ENCODE measurements at places on chromosomes 11 and 22.

DNA sequence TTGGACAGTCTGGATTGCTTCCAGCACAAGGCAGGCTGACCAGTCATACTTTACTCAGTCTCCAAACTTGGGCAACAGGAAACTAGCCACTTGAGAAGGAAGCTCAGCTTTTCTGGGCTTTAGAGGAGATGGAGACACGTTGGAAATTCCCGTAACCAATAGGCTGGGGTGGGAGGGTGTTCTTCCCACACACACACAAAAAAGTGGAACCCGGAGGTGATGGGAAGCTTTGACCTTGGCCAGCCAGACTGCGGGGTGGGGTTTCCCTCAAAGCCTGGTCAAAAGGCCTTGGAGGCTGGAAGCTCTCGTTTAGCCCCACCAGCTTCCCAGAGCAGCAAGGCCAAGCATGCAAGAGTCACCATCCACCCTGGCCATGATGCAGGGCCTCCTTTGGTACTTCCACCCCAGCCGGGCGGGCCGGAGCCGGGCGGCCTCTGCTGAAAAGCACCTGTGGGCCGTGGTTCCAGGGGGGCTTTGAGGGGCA lies 126.2 kb downstream of the BCR start:
- no peak for DNase-seq

- no peak for DNase-seq
Observed at GRCh38 chr22:35456757-35457156, 56.8 kb downstream of the MCM5 start.

GRCh38 chr11:114472661-114473060 lies 33.4 kb downstream of the REXO2 start:
- DNase-seq = no peak

GRCh38 chr11:17257196-17257595 lies 19.3 kb upstream of the NUCB2 start:
- no peak for DNase-seq

GRCh38 chr11:60935676-60936442 lies 11.6 kb downstream of the TMEM132A start:
- DNase-seq = no peak

DNA sequence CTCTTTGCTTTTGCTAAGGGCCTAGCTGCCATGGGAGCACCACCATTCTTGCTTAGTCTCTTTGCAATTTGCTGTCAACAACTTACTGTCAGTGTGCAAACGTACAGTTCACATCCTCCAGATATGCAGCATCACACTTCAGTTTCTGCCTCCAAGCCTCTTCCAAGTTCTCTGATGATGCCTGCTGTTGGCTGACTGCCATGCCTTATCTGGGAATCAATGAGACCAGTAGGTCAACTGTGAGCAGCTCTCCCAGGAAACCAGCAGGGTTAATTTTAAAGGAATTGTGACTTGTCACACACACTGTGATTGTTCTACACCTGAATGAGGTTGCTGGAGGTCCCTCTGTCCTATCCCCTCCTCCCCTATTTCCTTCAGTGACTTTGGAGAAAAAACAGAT lies 56.0 kb downstream of the COPB1 start:
- peak; percentile 9 for DNase-seq

DNA sequence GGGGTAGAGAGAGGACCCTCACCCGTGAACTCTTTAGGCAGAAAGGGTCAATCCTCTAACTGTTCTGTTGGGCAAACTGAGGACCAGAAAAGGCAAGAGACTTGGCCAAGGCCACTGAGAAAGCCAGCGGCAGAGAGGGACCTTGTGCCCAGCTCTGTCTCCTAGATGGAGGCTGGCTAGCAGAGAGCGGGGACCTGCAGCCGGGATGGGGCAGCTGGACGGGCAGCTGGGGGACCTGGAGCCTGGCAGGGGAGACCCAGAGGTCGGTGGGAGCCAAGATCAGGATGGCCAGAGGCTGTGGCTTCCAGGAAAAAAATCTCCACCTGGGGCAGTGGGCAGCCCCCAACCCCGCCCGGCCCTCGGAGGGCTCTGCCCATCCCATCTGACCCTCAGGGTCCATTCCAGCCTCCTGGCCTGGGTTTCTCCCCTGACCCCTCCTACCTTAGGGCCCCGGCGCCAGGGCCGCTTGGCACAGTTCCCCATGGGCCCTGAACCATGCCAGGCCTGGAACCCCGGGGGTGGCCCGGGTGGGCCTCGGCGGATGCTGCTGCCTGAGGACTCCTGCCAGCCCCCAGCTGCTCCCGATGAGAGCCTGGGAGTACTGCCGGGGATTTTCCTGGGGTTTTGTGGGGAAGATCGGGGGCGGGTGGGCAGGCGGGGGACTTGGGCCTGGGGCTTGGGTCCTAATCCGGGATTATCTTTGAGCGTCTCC lies at the start of gene CABP2:
TSS of gene CABP2 (minus strand) at position 603 of the 712 bp plus-strand sequence. CDS start at position 483, 120 bp downstream.
- no peak for DNase-seq

DNA sequence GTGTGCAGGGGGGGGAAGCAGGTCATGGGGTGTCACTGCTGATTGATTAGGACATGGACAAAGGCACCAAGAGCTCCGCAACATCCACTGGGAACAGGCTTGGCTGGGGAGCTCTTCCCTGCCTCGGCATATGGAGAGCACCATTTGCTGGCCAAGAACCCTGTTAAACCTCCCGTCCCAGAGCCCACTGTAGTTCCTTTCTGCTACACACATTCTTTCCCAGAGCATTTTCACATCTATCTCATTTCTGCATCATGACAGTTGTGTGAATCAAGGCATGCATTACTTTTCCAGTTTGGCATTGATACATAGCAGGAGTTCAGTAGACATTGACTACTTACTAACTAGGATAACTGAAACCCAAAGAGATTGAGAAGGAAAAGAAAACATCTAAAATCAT lies 333.4 kb upstream of the B3GAT1 start:
- DNase-seq = no peak

GRCh38 chr11:67592880-67593564 lies 9.4 kb downstream of the GSTP1 start:
- no peak for DNase-seq

DNA sequence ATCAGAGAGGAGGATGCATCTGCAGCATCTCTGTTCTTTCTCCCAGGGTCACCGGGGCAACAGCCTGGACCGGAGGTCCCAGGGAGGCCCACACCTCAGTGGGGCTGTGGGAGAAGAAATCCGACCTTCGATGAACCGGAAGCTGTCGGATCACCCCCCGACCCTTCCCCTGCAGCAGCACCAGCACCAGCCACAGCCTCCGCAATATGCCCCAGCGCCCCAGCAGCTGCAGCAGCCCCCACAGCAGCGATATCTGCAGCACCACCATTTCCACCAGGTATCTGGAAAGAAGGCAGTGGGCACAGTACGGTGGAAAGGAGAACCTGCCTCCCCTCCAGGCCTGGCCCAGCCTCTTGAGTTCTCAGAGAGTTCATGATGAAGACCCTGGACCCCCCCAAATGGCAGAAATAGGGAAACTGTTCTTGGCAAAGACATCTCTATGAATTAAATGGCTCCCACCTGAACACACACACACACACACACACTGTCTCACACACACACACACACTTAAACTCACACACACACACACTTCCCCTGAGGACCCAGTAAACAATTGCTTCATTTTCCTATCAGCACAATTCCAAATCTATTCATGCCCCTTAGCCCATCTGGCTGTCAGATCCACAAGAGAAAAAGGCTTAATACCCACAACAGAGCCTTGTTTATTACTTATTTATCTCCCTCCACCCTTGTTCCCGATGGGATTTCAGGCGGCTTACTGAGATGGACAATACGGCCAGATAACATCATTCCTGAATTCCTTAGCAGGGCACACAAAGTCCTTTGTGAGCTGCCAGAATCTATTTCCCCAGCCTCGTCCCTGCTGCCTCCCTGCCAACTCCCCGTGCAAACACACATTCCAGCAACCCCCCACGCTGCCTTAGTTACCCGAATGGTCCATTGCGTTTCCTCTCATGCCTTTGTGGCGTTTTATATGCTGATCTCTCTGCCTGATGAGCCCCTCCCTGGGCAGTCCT lies 8.1 kb downstream of the TMA7B start:
- no peak for DNase-seq

GRCh38 chr22:45781459-45781858 lies 109.8 kb downstream of the ATXN10 start:
- no peak for DNase-seq

GRCh38 chr22:49934160-49934890 lies 15.9 kb downstream of the CRELD2 start:
- no peak for DNase-seq

DNA sequence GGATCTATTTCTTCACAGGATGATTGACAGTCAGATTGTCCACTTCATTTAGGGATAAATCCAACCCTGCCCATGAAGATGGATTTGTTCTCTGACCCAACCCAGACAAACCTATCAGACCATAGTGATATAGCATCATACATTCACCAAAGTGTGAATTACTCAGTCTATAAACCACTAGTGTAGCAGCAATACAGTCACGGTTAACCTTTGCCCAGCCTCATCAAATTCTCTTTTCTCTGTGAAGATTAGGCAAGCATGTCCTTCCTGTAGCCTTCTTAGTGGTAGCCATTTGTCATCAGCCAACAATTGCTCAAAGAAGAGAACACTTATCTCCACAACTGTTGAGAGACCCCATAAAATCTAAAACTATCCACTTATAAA lies 14.4 kb upstream of the BIRC2 start:
- DNase-seq = no peak
